HCEC 1CT (cell line): ENCODE measurements at places on chromosomes 3 and 15.

DNA sequence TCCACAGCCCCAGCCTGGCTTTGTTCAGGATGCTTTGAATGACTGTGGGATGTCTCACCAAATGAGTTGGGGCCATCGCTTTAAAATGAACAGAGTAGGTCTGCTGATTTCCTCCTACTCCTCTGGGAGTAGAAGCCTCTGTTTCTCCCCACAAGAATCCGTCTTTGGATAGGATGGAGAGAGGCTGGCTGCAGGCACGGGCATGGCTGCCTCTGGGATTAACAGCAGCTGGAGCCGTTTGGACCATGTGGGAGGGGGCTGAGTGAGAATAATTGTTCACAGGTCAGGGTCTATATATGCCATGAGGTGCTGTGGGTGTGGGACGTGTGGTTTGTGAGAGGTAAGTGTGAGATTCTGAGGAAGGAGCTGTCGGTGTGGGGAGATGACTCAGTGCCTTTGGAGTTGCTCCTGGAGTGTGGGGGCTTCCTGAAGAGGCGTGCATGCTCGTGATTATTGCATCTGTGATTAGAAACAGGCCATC is 48.0 kb upstream of the APEH start:
- DNase-seq: no peak

GRCh38 chr3:150936693-150937092 is 31.5 kb upstream of the MINDY4B start:
- DNase-seq: no peak

GRCh38 chr15:66452420-66452819 is 45.1 kb downstream of the SNAPC5 start:
- no peak for DNase-seq

- no peak for DNase-seq
These were observed 133.5 kb downstream of the LRRK1 start for GRCh38 chr15:101052681-101053121.

DNA sequence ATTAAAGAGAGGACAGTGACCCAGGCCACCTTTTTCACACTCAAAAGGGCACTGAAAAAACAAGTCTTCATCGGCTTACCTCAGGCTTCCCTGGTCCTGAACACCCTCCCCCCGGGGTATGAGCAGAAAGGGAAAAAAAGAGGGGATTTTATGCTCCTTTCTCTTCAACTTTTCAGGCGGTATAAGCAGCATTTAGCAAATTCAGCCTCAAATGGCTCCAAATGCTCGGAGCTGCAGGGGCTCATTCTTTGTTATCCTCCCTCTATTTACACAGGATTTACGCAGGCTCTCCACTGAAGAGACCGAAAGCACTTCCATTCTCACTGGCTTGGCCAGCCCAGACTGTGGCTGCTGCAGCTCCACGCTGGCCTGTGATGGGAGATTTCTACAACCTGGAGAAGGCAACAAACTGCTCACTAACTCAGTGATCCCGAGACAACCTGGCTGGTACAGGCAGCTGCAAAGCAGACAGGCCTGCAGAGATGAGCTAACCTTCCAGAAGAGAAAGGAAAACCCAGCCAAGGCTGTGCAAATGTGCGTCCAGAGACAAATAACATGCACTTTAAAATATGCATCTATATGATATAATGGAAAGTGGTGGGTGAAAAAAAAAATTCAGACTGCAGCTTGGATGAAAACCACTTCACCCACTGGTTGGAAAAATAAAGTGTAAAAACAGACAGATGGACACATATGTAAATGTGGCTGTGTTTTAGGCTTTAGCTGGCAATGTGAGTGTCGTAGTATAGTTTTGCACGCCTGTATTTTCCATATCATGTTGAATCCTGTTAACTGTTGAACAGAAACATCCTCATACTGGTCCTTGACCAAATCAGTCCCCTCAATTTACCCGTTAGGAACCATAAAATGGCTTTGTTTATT is 54.2 kb downstream of the MEIS2 start:
- no peak for DNase-seq

DNA sequence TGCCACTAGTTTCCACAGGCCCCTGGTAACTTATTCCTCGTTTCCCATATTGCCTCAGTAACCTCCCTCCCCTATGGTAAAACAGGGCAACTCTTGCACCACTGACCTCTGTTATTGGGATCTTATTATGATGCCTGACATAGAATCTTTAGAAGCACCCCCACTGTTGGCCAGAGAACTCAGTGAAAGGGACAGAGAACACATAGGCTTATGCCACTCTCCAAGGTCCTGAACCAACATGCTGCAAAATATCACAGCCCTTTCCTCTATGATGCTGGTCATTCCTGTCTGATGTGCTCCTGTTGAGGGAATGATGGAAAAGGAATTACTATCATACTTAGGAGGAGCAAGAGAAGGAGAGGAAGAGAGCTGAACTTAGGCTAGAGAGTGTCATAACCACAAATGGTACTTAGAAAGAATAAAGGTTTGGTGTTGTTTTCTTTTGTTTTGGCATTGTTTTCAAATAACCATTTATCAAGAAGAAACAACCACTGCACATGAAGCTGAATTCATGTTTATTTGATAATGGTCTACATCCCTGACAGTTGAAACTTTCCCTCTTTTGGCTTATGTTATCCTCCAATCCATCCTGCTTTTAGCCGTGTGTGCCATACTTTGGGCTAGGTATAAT is 330.2 kb downstream of the EPHB1 start:
- no peak for DNase-seq

DNA sequence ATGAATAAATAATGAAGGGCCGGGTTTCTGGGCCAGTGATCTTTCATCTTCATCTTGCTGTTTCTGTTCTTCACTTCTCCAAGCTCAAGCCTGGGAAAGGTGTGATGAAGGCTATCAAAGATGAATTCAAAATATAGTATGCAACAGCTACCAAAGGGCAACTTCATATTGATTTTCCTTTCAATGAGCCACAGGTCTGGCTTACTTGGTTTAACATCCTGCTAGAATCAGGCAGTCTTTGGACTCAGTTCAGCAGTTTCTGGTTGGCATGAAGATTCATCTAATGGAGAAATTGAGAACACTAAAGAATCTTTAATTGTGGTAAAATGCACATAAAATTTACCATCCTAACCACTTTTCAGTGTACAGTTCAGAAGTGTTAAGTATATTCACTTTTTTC is 43.3 kb downstream of the NFKBIZ start:
- DNase-seq: no peak

DNA sequence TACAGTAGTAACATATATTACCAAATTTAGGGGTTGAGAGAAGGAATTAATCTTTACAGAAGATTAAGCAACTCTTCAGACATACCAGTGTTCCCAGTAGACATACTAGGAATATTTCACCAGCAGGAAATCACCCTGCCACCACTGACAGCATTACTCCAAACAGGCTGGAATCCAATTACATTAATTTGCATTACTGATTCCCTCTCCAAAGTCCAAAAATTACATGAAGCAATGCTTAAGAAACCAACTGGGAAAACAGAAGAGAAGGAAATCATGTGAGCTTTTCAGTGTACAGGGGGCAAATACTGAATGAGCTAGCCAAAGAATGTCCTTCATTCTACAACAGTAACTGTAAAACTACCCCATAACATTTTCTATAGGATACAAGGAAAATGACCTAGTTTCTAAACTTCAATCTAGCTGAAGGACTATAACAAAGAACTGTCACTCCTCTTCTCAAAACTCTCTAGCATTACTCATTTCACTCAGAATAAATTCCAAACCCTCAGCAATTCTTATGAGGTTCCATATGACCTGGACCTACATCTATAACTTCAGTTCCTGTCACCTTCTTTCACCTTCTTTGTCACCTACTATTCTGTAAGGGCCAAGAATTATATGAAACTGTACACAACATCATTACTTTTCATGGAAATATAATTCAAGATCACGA is 72.7 kb downstream of the INO80 start:
- DNase-seq: peak; percentile 46

GRCh38 chr3:36317915-36318314 is 62.4 kb upstream of the STAC start:
- DNase-seq: no peak

GRCh38 chr15:36880224-36880912 is 220.0 kb downstream of the MEIS2 start:
- no peak for DNase-seq

DNA sequence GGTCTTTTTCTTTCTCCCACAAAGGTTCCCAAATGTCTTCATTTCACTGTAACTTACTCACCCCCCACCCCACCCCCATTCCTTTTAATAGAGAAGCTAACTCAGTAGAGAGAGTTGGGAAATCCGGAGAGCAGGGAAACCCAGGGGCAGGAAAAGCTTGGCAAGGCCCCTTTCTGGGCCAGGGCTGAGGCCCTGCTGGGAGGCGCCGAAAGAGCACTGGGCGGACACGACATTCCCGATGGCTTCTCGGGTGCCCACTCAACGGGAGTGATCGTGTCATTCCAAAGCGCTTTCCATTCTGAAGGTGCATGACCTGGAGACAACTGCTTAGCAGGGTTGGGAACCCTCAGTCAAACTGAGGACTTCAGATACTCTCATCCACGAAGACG is 1.6 kb upstream of the DALRD3 start:
- no peak for DNase-seq

DNA sequence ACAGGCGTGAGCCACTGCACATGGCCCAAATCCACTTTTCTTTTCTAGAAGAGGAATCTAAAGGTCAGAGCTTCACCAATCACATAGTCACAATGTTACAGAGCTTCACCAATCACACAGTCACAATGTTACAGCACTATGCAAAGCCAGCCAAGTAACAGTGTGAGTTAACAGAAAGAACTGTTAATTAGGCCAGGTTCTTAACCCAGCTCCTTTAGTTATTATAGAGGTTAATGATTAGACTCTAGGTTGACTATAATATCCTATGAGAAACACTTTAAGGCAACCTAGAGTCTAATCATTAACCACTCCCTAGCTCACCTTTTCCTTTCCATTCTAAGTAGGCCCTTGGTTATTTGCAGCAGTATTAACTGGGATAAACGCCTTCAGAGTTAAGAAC is 54.0 kb downstream of the TASOR start:
- no peak for DNase-seq

DNA sequence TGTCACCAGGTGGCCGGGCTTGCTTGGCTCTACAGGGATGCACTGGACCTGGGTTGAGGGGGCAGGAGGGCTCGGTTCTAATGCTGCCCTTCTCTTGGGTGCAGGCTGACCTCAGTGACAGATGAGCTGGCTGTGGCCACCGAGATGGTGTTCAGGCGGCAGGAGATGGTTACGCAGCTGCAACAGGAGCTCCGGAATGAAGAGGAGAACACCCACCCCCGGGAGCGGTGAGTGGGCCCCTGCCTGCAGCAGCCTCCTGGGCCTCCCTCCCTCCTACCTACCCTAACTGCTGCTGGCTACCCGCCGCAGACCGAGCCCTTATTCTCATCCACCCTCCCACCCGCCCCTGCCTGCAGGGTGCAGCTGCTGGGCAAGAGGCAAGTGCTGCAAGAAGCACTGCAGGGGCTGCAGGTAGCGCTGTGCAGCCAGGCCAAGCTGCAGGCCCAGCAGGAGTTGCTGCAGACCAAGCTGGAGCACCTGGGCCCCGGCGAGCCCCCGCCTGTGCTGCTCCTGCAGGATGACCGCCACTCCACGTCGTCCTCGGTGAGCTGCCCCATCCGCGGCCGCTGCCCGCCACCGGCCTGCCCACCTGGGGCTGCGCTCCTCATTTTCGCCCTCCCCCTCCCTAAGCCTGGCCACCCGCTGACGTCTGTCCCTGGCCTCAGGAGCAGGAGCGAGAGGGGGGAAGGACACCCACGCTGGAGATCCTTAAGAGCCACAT is 5.6 kb downstream of the FES start:
- no peak for DNase-seq

- DNase-seq: no peak
These were observed 993 bp downstream of the PLCL2 start for GRCh38 chr3:16885593-16886302.
